Renal cortical epithelial cell (primary cell): ENCODE measurements at places on chromosomes 5 and 9. TPM values are rescaled to one million over a fixed set of nuclear protein-coding genes. Genes with fewer than 3 reads are reported as not detected.

Gene SVEP1
- total RNA-seq, result under 0.01 and 0.17 TPM in 2 replicates

Gene OTP
- not detected in 2 replicates for total RNA-seq

Gene BHMT2
- total RNA-seq, result 20.3 and 34.6 TPM in 2 replicates

Gene LCN15
- not detected in 2 replicates for total RNA-seq

Gene FST
- total RNA-seq, result 0.15 and 0.87 TPM in 2 replicates

Gene LCN9
- not detected in 2 replicates for total RNA-seq

Gene ASS1
- total RNA-seq, result 64.6 and 82.5 TPM in 2 replicates

Gene PKD2L2
- 0.05 TPM in 1 of 2 replicates, not detected in the other for total RNA-seq

Gene C8G
- 0.10 and 1.7 TPM in 2 replicates for total RNA-seq

Gene SPINK6
- total RNA-seq, result not detected in 2 replicates

Gene EGR1
- total RNA-seq, result 1.2 and 12.3 TPM in 2 replicates

Gene SH2D3C
- 0.05 and 0.17 TPM in 2 replicates for total RNA-seq

Gene ELP1
- total RNA-seq, result 41.2 and 49.8 TPM in 2 replicates

Gene GRAMD2B
- 66.9 and 86.0 TPM in 2 replicates for total RNA-seq

Gene GKAP1
- 0.52 and 4.5 TPM in 2 replicates for total RNA-seq

Gene SPATA31E1
- total RNA-seq, result not detected in 2 replicates

Gene TMC1
- 0.15 TPM in 1 of 2 replicates, not detected in the other for total RNA-seq

Gene NEURL1B
- total RNA-seq, result 0.15 and 1.6 TPM in 2 replicates

Gene KCNV2
- not detected in 2 replicates for total RNA-seq

Gene SLC6A19
- not detected in 2 replicates for total RNA-seq
